HFF-Myc (cell line): ENCODE measurements at places on chromosomes 7 and 10.

GRCh38 chr10:50470345-50470744, 153.4 kb downstream of the SGMS1 start:
- DNase-seq = no peak

DNA sequence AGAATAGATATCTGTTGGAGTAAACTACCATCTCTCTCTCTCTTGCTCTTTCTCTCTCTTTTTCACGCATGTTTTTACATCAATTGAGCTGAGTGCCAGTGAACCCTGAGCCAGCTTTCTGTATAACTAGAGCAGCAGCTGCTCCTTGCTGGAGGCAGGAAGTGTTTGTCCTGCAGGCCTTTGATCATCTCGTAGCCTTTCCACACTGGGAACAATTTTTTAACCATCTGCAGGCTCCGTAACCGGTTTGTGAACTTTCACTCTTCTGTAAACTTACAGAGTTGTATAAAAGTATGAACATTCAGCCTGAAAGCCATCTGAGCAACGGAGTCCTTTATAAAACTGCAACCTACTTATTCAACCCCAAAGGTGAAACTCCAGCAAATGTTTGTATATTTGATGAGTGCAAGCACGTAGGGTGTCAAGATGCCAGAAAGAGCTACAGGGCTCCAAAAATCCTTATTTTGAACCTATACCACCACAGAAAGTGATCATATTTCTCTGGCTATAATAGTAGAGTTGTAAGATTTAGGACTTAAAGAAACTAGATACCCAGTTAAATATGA, 162.8 kb upstream of the NFE2L3 start:
- no peak for DNase-seq

DNA sequence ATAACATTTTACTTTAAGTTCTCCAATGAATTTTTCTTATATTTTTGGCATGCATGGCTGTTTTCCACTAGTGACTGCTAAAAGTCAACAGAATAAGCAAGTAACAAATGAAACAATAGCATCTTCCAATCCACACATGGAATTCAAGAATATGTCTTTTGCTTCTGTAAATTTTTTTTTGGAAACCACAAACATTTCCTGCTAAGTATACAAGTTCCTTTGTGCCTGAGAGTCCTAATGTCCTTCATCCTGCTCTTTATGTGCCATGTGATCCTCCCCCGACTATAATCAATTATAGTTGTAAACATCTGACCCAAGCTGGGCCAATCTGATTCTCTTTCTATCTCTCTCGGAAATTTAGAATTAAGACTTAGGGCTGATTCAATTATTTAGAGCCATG, 61.2 kb downstream of the PPP1R3C start:
- DNase-seq = no peak

DNA sequence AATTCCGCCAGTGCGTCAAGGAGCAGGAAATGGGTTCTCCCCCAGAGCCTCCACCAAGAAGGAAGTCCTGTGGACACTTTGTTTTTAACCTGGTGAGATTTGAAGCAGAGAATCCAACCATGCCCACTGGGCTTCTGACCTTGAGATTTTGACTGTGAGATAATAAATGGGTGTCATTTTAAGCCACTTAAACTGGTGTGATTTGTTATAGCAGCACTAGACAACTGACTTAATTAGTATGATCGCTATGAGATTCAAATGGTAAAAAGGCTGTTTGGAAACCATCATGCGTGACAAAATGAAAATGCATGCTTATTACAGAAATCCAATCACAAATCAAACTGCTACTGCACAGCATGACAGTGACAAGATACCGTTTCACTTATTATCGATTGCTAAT, 98.0 kb downstream of the ADAM12 start:
- DNase-seq = no peak

- DNase-seq = no peak
Measured at GRCh38 chr10:5504146-5505072, 5.0 kb upstream of the CALML5 start.

GRCh38 chr10:128219295-128219694, 93.1 kb upstream of the MKI67 start:
- DNase-seq = no peak

GRCh38 chr10:13090289-13090688, 9.7 kb upstream of the OPTN start:
- DNase-seq = no peak

- DNase-seq = no peak
Measured at GRCh38 chr10:62817766-62818425, 1.7 kb upstream of the EGR2 start.

DNA sequence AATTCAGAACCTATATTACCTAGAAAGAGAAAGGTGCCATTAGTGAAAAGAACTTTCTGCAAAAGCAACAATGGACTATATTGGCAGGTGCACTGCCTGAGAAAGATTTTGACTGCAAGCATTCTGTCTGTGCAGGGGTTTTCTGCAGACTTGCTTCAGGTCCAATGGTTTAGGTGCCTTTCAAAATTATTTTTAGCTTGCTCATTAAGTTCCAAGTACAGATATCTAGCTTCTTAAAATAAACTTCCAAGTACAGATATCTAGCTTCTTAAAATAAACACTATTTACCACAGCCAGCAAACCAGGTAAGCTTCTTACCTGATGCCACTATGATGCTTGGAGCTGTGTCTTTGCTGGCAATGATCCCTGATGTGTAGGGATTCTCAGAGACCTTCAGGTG, 485.2 kb downstream of the SORCS1 start:
- no peak for DNase-seq
